ENCODE measurements at places on chromosomes 13 and 19.

DNA sequence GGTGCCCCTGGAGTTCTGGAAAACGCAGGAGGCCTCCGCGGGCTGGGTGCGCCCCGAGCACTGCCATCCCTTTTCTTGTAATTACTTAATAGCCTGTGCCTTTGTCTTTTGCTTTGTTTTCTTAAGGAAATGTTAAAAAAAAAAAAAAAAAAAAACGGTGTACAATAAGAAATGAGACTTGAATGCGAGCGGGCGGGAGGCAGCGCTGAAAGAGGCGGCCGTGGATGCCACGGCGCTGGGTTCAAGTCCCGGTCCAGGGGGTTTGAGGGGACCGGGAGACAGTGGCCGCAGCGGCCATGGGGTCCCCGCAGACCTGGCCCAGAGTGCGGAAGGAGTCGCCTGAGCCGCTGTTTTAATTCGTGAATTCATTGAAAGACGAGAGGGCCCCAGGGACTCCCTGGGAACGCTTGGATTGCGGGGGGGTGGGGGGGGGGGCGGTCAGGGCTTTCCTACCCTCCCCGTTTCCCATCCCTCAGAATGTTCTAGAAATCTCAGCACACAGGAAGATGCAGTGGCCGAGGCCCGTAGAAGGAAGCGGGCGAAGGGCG, 349.2 kb upstream of the ARGLU1 start:
- DNase-seq: no peak

GRCh38 chr19:53621885-53622740, 9.7 kb upstream of the DPRX start:
- DNase-seq: no peak

GRCh38 chr13:31172535-31172934, 10.8 kb upstream of the HSPH1 start:
- no peak for DNase-seq

DNA sequence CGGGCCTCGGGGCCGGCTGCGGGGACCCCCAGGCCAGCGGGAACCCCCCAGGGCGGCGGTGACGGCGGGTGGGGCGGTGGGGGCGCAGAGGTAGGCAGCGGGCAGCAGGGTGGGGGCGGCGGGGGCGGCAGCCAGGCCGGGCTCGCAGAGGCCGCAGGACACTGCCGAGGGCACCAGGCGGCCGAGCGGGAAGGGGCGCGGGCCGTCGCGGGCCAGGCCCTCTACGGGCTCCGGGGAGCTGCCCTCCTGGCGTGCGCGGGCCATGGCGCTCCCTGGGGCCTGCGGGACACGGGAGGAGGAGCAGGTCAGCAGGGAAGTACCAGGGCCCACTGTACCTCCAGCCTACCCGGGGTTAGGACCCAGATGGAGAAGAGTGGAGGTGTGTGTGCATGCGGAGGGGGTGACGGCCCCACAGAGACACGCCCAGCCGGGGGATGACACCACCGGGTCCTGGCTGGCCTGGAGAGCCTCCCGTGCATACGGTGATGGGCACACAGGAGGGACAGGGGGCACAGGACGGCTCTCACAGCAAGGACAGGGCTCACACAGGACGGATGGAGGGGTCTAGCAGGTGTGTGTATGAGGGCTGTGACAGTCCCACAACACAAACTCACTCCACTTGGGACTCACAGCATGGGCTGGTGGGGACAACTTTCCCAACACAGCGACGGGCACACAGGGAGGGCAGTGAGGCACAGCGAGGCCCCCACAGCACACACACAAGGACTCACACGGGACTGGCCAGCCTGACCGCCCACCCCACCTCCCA, 2.6 kb downstream of the BBC3 start:
- DNase-seq: peak; percentile 48

GRCh38 chr13:57624565-57625435, 6.7 kb upstream of the PCDH17 start:
- no peak for DNase-seq

GRCh38 chr13:20713014-20713376, 9.5 kb downstream of the IL17D start:
- DNase-seq: no peak

GRCh38 chr19:359653-359925, 15.0 kb upstream of the MIER2 start:
- DNase-seq: no peak

- no peak for DNase-seq
Measured at GRCh38 chr19:53642381-53643099, 10.7 kb downstream of the DPRX start.

- no peak for DNase-seq
Measured at GRCh38 chr13:50691681-50692263, 151.7 kb downstream of the DLEU7 start.

DNA sequence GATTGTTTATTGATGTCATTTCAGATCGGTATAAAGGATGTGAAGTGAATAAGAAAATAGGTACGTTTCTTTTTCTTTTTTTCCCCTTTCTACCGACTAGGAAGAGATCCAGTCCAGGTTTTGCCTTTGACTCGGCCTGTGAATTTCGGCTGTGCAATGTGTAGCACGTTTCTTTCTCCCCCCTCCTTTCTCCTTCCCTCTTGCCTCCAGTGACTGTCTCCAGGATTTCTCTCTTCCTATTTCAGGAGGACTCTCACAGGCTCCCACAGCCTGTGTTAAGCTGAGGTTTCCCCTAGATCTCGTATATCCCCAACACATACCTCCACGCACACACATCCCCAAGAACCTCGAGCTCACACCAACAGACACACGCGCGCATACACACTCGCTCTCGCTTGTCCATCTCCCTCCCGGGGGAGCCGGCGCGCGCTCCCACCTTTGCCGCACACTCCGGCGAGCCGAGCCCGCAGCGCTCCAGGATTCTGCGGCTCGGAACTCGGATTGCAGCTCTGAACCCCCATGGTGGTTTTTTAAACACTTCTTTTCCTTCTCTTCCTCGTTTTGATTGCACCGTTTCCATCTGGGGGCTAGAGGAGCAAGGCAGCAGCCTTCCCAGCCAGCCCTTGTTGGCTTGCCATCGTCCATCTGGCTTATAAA, at the start of gene GPC6:
Gene GPC6, plus strand, starts transcription at position 185 of the 657 bp plus-strand sequence.
- DNase-seq: no peak

- no peak for DNase-seq
Measured at GRCh38 chr13:50156561-50157127, 141.4 kb downstream of the KCNRG start.

- DNase-seq: no peak
Measured at GRCh38 chr19:46958532-46958931, 61.1 kb upstream of the NPAS1 start.

- no peak for DNase-seq
Measured at GRCh38 chr13:88031980-88032559, 360.9 kb downstream of the SLITRK5 start.

- no peak for DNase-seq
Measured at GRCh38 chr13:99893567-99893966, 78.0 kb downstream of the ZIC5 start.

DNA sequence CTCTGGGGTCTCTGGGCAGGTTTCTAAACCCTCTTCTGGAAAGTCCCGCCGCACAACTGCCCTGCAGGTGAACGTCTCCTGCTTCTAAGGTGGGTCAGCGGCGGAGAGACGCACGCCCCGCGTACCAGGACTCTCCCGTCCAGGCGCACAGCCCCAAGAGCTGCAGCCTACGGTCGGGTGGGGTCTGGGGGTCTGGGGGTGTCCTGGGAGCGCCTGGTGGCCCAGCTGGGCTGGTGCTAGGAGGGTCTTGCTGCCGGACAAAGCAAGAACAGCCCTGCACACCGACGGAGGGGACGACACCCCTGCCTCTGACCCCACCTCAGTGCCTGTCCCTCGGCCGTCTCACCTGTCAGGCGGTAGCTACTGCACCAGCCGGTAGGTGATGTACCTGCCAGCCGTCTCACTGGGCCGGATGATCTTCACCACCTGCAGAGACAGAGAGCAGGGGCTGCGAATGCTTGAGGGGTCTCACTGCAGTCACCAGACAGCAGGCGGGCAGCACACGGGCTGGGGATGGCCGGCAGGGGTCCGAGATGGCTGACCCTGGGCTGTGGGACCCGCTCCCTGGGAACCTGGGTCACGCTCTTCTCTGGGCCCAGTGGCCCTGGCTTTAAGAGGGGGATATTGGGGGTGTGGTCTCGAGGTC, 5.9 kb downstream of the POLR2E start:
- DNase-seq: no peak

DNA sequence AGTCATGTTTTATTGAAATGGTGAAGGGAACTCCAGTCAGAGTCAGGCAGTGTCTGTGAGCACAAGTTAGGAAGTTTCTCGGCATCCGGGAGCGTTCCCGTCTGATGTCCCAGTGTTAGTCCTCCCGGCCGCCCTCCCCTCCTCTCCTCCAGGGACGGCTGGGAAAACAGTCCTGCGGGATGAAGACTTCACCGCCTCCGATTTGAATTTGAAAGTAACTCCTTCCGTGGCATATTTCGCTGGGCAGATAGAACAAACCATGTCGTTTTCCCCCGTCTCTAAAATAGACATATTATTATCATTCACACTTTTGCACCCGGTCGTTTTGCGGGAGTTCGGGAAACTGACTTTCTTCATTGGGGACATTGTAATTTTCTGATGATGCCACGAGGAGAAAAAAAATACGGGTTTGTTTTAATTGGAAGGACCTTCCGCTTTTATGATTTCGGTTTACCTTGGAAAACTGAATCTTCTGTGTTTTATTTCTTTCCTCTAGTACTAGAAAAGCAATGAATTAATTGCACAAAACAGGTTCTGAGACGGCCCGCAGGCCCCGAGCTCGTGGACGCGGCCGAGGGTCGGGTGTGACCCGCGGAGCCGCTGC, 76.6 kb downstream of the ZIC5 start:
- DNase-seq: no peak

Measured in activated CD4-positive, alpha-beta T cell treated with anti-CD3 and anti-CD28 coated beads, Interleukin-2, amount 50 U/mL, for 1 hour (primary cell).